Right cardiac atrium (tissue), 5 donors: ENCODE measurements at places on chromosomes 13 and 19.

DNA sequence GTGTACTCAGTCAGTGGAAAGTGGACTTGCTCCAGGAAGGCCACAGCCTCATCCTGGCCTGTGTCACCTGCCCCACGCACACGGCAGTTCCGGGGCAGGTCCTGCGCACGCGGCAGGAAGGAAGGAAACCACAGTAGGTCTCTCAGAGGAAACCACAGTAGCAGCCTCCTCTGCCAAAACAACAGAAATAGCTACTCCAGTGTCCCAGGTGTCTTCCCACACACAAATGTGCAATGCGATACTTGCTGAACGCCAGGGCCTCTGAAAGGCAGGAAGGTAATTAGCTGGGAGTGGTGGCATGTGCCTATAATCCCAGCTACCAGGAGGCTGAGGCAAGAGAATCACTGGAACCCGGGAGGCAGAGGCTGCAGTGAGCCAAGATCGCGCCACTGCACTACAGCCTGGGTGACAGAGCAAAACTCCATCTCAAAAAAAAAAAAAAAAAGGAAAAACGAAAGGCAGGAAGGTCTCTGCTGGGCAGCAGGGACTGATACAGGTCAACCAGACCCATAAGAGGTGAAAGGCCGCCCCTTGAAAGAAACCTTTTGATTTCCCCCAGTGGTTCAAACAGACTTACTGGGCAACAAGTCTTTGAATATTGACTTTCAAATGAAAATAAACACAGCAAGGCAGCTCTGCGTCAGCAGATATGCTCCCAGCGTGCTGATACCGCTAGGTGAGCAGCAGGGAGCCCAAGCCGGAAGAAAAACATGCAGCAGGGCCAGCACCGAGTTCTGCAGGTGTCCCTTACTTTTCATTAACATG is 49.5 kb downstream of the CRYL1 start:
- no peak for DNase-seq

DNA sequence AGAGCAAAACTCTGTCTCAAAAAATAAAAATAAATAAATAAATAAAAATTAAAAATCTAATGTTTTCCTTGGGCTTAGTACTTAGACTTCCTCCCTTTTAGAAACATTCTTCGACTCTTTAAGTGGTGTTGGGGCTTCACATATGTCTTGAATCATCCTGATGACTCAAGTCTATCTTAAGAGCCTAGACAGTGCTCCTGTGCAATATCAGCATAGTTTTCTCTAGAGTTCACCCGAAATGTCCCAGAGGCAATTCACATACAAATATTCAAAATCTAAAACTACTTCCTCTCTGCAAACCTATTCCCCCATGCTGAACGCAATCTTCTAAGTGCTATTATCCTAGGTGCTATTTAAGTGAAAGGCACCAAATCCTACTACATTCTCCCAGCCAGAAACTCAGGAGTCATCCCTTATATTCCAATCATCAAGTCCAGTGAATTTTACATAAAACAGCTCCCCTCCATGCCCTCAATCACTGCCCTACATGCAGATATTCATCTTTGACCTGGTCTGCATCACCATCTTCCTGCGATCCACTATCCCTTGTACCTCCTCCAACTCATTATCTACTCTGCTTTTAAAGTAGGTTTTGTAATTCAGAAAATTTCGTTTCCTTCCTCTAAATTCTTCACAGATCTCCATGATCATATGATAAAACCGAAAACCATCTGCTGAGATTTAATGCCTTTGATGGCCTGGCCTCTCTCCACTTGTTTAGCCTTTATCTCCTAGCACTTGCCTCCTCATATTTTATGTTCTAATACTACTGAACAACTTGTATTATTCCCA is 102.7 kb downstream of the ELF1 start:
- DNase-seq = no peak

DNA sequence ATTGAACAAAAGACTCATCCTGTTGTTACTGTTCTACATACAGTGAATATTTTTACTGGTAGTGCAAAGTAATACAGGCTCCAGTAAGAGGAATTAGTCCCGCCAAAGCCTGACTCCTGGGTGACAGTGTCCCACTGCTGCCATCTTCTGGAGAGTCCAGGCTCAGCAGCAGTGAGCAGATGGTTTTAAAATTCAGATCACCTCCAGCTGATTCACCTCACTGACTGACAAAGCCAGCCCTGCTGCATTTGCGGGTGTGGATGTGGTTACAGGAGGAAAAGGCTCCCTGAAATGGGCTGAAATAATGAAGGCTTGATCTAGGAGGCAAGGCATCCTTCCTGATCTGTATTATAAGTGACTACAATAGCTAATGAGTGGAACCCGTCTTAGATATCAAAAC is 18.3 kb downstream of the PABPC3 start:
- peak; percentile 47 for DNase-seq

DNA sequence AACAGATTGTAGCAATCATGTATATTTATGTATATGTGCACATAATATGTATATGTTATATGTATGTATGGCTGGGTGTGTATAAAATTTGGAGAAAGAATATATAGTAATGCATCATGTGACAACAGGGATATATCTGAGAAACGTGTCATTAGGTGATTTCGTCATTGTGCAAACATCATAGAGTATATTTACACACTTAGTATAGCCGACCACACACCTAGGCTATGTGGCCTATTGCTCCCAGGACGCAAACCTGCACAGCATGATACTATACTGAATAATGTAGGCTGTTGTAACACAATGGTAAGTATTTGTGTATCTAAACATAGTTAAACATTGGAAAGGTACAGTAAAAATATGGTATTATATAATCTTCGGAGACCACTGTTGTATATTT is 43.8 kb downstream of the ESD start:
- DNase-seq = no peak

GRCh38 chr13:33862016-33862415 is 44.1 kb downstream of the RFC3 start:
- no peak for DNase-seq

GRCh38 chr19:43781630-43782310 is 997 bp upstream of the KCNN4 start:
- DNase-seq = no peak

DNA sequence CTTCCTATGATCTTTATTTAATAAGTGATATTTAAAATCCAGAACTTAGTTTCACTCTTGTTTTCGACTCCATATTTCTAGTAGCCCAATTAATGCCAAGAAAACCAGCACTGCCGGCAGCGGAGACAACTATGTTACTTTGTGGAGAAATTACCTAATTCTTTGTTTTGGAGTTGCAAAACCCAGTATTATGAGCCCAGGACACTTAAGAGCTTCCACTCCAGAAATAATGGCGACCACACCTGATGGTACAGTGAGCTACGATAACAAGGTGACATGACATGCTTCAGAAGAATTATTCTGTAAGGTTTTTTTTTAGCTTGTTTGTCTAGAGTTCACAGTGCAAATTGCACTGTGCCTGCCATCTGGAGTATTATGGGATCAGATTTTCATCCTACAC is 136.4 kb downstream of the ZAR1L start:
- DNase-seq = no peak

DNA sequence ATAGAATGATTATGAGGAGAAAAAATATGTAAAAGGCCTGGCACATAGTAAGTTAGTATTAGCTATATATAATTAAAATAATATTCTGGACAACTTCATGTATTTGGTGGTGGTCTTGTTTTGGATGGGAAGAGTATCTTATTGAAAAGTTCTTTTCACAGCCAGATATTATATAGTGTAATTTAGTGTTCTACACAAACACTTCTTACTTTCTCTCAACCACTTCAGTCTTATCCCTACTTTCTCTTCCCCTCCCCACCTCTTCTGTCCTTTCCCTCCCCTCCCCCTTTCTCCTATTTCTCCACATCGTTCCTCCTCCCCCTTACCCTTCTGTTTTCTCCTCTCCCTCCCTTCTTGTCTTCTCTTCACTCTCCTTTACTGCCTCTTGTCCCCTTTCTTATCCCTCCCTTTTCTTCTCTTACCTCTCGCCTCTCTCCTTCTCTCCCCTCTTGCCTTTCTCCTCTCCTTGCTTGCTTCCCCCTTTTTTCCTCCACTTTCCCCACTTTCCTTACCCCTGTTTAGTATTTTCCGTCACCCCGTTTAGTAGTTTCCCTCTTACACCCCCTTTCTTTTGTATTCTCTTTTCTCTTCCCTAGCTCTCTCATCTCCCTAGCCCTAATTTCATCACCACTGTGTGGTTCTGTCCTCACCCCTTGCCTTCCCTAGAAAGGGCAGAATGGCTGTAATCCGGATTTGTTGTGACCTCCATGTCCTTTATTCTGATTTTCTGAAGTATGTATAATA is 107.2 kb upstream of the MLNR start:
- no peak for DNase-seq

- peak; percentile 46 for DNase-seq
Observed at GRCh38 chr19:38319421-38320258, at the start of gene KCNK6. KCNK6 (plus strand) TSS chr19:38319845; CDS start chr19:38319951, 106 bp downstream.

DNA sequence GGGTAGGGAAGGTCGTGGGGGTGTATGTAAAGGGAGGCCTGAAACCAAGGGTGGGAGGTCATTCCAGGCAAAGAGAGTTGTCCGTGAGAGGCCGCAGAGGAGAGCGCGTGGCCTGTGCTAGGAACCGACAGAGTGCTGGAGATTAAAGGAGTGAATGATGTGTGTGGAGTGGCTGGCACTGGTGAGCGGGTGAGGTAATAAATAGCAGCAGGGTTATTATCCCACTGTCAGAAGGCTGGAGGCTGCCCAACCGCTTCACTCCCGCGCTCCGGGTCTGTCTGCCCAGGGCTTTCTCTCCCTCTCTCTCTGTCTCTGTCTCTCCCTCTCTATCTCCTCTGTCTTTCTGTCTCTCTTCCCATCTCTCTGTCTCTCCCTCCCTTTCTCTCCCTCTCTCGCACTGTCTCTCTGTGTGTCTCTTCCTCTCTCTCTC is 17.4 kb downstream of the ZNF579 start:
- peak; percentile 83 for DNase-seq

DNA sequence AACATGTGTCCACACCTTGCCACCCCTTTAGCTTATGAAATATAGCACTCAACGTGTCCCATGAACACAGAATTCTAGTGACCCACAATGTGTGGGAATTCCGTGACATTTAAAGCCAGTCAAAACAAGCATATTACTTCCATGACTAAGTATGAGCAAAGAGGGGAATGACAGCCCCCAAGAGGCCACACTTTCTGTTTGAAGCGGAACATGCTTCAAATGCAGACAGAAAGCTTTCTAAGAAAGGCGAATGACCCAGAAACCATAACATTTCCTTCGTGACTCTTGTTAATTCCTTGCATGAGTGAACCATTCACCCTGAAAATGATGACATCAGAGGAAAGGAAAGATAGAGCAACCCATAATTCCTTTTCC is 122.0 kb upstream of the FNDC3A start:
- DNase-seq = no peak

DNA sequence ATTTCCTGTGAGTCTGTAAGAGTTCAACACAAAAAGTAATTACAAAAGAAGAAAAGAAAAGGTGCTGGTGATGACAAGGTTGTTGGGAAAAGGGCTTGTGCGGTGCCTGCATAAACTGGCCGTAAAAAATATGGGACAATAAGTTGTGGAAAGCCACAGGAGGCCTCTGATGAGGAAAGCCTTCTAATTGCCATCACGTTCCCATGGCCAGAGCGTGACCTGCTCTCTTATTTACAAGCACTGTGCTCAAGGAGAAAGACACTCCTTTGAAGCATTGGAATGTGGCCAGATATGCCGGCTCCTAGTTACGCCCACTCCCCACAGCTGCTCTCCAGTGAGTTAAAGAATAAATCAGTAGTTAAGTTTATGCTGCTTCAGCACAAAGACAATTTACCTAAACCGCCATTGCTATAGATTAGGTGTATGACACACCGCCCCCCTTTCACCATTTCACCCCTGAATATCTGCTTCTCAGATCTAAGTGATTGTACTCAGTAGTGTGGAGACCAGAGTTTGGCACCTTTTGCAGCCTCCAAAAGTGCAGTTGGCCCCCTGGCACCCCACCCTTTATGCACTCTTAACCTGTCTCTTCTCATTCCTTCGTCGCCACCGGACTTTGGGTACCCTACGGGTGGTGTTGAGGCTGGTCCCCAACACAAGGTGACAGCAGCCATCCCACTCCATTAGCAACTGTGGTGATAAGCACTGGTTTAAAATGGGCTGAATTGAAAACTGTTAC is 8.1 kb upstream of the PGLYRP1 start:
- DNase-seq = no peak

GRCh38 chr13:106560821-106561220 is 7.1 kb downstream of the ARGLU1 start:
- no peak for DNase-seq

DNA sequence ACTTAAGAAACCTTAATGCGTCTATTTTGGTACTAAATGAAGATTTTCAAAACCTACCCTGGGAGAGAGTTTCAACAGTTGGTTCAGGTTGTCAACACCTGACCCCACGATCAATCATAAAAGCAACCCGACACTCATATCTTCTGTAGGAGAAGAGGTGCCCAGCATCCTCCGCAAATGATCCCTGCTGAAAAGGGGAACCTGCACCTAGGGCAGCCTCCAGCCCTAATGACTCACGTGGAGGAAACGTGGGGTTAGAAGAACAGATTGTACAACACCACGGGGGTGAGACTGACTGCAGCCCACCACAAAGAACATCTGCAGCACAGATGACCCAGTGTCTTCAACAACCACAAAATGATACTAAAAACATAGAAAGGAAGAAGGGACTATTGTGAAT is 116.3 kb downstream of the RAB20 start:
- no peak for DNase-seq

GRCh38 chr13:104198801-104199200 is 1132.6 kb upstream of the SLC10A2 start:
- DNase-seq = no peak

GRCh38 chr13:90618133-90618532 is 729.4 kb upstream of the MIR17HG start:
- no peak for DNase-seq

GRCh38 chr13:110449219-110450015 is 112.1 kb downstream of the RAB20 start:
- DNase-seq = no peak

DNA sequence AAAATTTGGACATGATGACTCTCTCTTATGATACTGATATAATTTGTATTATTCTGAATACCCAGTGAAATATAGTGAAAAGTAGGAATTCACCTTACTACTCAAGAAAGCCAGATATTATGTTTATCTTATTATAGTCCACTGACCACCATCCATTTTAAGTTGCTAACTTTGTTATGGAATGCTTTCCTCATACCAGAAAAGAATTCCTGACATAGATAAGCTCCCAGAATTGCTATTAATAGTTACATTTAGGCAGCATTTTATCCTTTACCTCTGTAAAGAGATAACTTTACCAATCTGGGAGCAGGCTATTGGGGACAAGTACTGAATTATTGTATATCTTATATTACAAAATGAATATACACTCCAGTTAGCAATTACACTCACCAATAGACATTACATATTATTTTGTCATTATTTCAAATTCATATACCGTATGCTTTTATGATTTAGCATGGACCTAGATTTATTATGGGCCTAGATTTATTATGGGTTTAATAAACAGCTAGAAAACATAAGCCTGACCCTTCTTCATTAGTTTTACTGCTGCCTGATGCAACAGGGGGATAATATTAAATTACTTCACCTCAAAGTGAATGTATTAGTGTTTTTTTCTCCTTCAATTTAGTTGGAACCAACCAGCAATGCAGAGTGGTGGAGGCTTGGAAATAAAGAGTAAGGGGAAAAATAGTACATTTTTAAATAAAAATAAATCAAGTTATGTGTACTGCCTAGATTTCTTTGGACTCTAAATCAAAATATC is 1886.1 kb downstream of the PCDH9 start:
- no peak for DNase-seq

GRCh38 chr19:16544473-16545231 is 2.4 kb upstream of the CHERP start:
- DNase-seq = no peak

- DNase-seq = no peak
Observed at GRCh38 chr13:48493066-48493765, 39.7 kb downstream of the RCBTB2 start.
